ENCODE measurements at places on chromosomes 7 and 10. TPM values are rescaled to one million over a fixed set of nuclear protein-coding genes. Genes with fewer than 3 reads are reported as not detected.

The TCERG1L gene
- not detected for total RNA-seq

The MICALL2 gene
- total RNA-seq: 12.9 TPM

The FAM20C gene
- 13.3 TPM for total RNA-seq

The MACC1 gene
- total RNA-seq: under 0.01 TPM

The CPN1 gene
- total RNA-seq: not detected

The LRIT1 gene
- total RNA-seq: not detected

The PAX4 gene
- not detected for total RNA-seq

The CALN1 gene
- not detected for total RNA-seq

The ZNF777 gene
- 3.6 TPM for total RNA-seq

The PRF1 gene
- total RNA-seq: not detected

The CFAP46 gene
- 3.0 TPM for total RNA-seq

The MYL10 gene
- not detected for total RNA-seq

The SGCE gene
- total RNA-seq: 70.2 TPM

DNA sequence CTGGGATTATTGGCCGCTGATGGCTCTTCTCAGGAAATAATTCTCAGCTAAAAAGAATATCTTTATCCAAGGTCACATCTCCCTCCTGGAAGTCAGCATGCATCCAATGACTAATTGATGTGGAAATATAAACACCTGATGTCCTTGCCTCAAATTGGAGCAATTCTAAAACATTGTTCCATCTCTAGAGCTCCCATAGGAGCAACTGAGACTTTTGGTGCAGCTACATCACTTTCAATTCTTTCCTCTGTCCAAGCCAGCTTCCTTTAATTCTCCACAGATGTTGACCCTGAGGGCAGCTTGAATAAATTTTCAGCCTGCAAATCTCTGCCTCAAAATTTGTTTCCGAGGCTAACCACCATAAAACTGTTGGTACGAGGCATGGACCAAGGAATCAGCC lies 43.9 kb upstream of the KCND2 start:
- no peak for DNase-seq

DNA sequence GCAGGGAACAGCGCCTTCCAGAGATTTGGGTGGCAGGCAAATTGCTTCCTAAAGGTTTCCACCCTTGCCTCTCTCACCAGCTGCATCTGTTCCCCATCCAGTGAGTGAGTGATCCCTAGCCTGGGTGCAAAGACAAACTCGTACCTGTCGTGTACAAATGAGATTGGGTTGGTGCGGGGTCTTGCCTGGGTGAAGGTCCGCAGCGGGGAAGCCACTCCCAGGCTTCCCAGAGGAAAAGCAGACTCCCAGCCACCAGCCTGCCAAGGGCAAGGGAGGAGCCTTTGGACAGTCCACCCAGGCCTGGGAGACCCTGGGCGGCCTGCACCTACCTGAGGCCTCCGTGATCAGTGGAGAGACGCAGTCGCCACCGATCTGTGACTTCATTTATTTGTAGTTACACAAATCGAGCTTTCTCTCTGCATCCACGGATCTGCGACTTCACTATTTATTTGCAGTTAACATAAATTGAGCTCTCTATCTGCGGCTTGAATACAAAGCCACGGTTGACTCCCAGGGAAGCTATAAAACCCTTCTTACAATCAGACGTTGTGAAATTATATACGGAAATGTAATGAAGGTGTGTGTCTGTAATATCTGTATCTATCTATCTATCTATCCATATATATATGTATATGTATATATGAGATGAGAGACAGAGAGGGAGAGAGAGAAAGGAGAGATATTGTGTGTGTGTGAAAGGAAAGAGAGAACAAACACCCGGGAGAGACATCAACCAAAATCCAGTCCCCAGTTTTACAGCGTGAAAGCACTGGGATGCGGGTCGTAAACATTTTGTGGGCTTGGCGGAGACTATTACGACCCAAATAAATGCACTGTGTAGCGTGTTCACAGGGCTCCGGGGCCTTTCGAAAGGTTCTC lies 3.0 kb upstream of the HOXA7 start:
- no peak for DNase-seq

DNA sequence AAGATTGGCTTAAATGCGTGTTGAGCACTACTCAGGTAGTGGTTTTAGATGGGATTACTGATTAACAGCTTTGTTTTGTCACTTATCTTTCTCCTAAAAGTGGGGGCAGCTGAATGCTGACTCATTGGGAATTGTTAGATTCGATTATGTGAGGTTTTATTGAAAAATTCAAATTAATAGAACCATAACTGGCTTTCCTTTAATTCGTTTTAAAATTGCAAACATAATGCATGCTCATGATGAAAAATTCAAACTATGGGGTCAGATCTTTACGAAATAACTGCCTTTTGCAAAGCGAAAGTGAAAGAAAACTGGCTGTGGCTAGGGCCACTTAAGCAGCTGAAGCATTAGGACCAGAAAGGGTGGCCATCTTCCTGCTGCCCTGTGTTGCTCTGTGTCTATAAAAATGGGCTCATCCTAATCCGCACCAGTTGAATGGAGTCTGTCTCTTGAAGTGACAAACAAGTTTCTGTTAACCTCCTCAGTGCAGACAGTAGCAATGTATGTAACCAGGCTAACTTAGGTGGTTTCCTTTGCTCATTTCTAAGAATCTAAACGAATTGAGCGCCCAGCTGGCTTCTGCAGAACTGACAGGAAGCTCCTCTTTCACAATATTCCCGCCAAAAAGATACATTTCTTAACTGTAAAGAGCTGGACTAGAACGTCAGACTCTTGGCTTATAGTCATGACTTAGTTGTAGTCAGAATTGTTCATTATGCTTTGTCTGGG lies 27.8 kb downstream of the DENND10 start:
- no peak for DNase-seq

DNA sequence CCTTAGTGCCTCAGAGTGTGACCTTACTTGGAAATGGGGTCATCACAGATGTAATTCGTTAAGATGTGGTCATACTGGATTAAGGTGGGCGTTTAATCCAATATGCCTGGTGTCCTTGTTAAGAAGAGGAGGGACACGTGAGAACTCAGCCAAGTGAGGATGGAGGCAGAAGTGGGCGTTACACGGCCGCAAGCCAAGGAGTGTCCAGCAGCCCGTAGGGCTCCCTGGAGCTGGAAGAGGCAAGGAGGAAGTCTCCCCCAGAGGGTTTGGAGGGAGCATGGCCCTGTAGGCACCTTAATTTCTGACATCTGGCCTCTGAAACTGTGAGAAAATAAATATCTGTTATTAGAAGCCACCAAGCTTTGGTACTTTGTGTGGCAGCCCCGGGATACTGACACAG lies 21.3 kb downstream of the DOCK1 start:
- no peak for DNase-seq

- no peak for DNase-seq
Measured at GRCh38 chr7:42099470-42100155, 137.4 kb downstream of the GLI3 start.

DNA sequence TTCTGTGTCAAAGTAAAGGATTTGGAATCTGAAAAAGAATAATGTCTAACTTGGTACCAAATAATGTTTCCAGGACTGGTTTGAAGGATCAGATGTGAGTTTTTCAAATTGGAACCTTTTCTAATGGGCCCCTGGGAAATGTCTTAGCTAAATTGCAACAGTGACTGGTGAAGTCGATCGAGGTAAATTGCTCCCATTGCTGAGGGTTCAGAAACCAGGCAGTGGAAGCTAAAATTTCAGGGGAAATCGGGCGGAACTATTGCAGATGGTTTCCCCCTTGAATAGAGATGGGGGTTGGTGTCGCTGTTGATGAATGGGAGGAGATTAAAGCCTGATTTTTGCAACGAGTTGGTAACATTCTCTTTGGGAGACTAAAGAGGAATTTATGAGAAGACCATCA lies 112.7 kb downstream of the SND1 start:
- DNase-seq: no peak

- DNase-seq: no peak
Measured at GRCh38 chr10:63833411-63834060, 312.3 kb downstream of the REEP3 start.

- DNase-seq: no peak
Measured at GRCh38 chr10:25261558-25261957, 86.8 kb downstream of the GPR158 start.

Data from pulmonary artery endothelial cell (primary cell).